ENCODE measurements at places on chromosomes 11 and 22.

DNA sequence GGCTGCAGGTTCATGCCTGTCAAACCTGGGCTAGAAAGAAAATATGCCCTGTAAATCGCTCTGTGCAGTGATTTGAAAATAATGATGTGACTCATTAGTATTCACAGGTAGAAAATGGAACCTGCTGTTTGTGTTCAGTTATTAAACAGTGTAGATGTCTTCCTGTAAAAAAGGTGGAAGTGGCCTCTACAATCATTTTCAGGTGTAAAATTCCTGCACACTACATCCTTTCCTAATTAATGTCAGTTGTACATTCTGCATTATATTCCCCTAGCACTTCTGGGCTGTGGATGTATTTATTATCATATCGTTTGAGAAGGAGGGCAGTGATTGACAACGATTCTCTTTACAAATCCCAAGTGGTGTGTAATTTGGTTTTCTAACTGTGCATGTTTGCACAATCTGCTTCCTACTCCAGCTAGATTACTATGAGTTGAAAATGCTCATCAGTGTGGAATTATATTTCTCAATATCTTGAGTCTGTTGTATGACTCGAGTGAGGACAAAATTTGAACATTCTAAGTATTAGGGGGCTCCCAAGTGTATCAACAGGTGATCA, 454.0 kb upstream of the DDI1 start:
- DNase-seq = no peak

DNA sequence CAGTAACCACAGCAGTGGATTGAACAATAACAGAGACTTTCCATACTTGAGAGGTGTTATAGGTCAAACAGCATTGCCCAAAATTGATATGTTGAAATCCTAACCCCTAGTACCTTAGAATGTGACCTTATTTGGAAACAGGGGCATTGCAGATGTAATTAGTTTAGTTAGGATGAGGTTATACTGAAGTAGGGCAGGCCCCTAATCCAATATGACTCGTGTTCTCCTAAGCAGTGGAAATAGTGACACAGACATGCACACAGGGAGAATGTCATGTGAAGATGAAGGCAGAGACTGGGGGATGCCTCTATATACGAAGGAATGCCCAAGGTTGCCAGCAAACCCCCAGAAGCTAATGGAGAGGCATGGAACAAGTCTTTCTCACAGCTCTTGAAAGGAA, 270.5 kb downstream of the TENM4 start:
- no peak for DNase-seq

- no peak for DNase-seq
Measured at GRCh38 chr11:46383974-46384701, 2.7 kb downstream of the MDK start.

GRCh38 chr11:95599959-95600586, 189.5 kb downstream of the FAM76B start:
- no peak for DNase-seq

DNA sequence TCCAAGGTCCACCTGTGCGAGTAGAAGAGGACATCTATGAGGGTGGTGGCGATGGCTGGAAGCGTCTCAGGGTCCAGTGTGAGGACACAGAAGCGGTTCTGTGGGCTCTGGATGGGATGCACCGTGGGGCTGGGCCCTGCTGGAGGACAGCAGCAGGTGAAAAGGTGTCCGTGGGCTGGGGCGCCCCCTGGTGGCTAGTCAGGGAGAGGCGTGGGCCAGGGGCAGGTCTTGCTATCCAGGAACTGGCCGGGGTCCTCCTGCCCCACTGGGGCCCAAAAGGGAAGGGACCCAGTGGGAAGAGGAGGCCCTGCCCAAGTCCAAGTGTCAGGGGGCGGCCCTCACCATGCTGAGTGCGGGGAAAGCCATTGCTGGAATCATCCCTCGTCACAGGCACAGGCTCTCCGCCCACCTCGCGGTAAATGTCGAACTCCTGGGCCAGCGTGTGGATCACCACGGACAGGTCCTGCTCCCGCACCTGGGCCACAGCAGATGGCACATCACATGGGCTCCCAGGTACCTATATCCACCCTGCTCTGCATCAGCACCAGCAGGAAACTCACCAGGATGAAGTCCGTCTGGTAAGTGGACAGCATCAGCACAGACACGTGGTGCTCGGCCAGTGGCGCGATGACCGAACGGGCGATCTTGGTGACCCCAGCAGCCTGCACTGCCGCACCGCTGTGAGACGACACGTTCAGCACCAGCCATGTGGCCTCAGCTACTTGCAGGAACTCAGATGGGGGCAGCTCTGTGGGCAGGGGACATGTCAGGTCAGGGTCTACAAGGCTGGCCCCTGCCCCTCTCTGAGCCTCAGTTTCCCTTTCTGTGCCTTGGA, 2.3 kb downstream of the CASTOR1 start:
- DNase-seq = peak; percentile 72

- DNase-seq = no peak
Measured at GRCh38 chr11:100923555-100923954, 206.1 kb downstream of the PGR start.

- no peak for DNase-seq
Measured at GRCh38 chr11:34379079-34379478, 21.3 kb upstream of the ABTB2 start.
